Occipital lobe (tissue), 3 donors: ENCODE measurements at places on chromosomes 6 and 20. TPM values are rescaled to one million over a fixed set of nuclear protein-coding genes. Genes with fewer than 3 reads are reported as not detected.

- DNase-seq = no peak
Observed at GRCh38 chr6:131172222-131172621, 37.0 kb downstream of the AKAP7 start.

Gene COL9A3
- 37.1 TPM for total RNA-seq

DNA sequence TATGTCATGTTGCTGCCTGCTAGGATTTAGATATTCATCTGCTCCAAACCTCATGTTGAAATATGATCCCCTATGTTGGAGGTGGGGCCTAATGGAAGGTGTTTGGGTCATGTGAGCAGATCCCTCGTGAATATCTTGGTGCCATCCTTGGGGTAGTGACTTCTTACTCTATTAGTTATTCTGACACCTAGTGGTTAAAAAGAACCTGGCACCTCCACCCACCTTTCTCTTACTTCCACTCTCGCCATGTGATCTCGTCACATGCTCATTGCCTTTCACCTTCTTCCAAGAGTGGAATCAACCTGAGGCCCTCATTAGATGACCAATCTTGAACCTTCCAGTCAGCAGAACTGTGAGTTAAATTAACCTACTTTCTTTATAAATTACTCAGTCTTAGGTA is 549.4 kb upstream of the SYNCRIP start:
- no peak for DNase-seq

GRCh38 chr6:150651808-150652470 is 52.3 kb downstream of the PLEKHG1 start:
- no peak for DNase-seq

DNA sequence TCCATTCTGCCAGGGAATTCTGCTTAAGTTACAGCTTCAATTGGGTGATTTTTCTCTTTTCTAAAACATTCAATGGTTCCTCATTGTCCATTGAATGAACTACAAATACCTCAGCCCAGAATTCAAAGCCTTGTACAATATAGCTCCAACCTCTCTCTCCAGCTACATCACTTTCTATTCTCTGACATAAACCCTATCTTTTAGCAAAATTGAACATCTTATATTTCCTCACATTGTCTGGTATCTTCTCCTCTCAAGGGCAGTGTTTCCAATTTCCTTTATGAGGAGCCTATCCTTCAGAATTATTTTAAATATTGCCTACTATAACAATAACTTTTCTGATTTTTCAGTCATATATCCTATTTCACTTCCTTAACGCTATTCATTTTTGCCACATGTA is 203.6 kb upstream of the RNF217 start:
- no peak for DNase-seq

Gene HLA-DMB
- 2.0 TPM for total RNA-seq

DNA sequence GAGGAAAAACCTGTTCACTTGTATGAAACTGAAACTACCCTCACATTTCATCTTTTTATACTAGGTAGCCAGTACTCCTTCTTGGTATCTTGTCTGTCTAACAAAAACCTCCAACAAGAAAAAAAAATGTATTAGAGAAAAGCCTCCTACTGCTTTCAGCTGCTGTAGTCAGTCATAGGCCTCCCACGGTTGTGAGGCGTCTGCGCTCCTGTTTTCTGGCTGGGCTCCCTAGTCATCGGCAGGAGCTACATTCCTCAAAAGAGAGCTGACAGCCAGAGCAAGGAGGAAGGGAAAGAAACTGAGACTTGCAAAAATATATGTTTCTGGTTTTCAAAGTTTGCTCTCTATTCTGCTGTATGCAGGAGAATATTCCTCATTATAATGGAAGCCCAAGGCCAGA is 517.0 kb downstream of the LMBRD1 start:
- peak; percentile 71 for DNase-seq
